ENCODE measurements at places on chromosomes 11 and 22. TPM values are rescaled to one million over a fixed set of nuclear protein-coding genes. Genes with fewer than 3 reads are reported as not detected.
A peak's percentile ranks its signal among the peaks of the same experiment; 100 is the strongest.

DNA sequence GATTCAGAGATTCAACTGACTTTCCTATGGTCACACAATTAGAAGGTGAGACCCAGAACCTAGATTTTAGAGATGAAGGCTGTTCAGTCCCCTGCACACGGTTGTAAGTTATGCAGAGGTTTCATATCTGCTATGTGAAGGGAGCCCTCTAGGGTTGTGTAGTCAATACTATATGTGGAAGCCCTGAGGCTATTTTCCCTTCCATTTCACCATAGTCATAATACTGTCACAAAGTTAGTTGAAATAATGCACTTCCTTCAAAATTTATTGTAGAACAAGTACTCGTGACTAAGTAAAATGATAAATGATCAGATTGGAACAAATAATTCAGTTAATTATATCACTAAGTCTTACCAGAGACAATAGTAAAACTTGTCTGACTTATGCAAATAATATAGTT is 48.8 kb downstream of the ENDOD1 start:
- DNase-seq: peak; percentile 49

GRCh38 chr11:117743121-117743815 is 53.7 kb downstream of the DSCAML1 start:
- no peak for DNase-seq

DNA sequence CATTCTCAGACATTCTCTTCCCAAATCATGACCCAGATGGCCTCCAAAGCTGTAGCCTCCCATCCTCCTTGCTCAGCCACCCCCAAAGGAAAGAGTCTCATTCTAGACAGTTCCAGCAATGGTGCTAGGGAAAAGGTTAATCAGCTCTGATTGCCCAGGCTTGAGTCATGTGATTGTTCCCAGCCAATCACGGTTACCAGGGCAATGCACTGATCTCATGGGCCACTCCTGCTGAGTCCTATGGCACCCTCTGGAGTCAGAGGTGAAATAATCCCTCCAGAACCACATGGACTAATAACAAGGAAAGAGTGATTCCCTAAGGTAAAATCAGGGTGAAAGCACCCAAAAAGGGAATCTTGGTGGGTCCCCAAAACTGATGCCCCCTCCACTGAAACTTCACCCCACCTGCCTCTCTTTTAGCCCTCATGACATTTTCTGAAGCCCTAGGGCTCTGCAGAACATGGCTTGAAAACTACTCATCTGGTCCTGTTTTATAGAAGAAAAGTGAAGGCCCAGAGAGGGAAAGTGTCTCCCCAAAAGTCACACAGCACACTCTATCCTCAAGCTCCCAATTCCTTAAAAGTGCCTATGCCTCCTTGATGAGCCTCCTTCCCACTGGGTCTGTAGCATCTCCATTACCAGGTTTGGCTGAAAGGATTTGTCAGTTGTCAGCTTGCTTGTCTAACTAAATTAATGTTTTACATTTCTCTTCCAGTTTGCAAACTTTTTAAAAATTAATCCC is 203.7 kb downstream of the MN1 start:
- peak; percentile 27 for DNase-seq

Gene DDTL
- total RNA-seq: not detected

Gene CD3G
- total RNA-seq: not detected

Data from PC-3 (cell line).